ENCODE measurements at places on chromosomes 6 and 20.

DNA sequence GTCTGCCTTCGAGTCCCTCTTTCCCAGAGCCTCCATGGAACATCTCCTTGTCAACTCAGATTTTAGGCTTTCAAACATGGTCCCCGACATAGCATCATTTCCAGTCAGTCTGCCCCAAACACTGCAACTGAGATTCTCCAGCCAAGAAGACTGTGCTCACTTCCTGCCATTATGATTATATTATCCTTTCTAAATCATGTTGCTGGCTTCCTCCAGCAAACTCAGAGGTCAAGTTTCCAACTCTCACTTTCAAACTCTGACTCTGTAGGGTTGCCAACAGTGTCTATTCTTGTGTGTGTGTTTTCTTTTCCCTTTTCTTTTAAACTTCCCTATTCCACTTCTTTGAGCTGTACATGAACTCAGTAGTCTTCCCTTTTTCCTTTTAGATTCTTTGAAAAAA is 61.2 kb upstream of the TRAF3IP2 start:
- DNase-seq: no peak

DNA sequence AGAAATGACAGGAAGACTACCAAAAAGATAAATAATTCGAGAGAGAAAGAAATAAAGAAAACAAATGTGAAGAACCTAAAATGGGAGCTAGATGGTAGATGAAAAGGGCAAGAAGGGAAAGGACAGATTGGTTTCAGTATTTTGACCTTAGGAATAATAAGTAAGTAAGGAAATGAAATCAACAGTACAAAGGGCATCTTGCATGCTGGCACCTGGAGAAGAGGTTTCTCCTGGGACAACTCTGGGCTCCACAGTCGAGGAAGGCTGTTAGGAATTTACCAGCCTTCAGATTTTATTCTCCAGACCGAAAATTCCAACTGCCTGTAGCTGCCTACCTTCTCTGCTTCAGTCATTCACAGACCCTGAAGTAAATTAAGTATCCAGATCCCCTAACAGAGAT is 80.5 kb downstream of the SMLR1 start:
- no peak for DNase-seq

DNA sequence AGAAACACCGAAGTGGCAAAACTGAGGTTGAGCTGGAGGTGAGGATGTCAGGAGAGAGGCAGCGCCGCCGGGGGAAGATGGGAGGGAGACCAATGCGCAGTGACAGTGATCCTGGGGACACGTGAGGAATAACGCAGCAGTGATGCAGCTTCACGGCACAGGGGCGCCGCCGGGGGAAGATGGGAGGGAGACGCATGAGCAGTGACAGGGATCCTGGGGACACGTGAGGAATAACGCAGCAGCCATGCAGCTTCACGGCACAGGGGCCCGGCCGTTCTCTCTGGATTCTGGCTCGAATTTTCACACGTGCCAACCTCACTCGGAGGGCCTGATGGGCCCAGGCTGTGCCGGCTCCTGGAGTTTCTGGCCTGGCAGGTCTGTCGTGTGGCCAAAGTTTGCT is 94.7 kb downstream of the SMOC2 start:
- no peak for DNase-seq

DNA sequence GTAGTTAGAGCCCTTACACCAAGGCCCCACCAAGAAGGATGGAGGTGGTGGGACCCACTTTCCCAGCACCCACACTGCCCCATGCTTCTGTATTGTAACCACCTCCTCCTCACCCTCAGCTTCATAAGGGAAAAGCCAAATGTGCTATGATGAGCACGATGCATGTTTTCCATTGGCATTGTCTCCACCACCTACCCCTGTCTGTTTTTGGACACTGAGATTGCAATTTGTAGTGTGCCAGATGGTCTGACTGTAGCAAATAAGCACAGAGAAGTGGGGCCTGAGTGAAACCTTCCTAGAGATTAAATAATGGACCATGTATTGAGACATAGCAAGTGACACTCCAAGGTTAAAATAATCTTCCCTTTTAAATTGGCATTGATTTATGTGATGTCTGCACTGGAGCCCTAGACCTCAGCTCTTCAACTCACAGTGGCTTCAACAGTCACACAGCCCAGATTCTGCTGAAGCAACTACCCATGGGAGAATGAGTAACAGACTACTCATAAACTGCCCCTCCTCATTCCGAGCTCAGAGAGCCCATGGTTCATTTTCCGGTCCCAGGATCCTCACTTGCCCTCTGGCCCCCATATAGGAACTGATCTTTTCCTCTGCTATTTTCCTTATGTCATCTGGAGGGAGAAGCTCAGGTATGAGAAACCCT is 177.9 kb downstream of the COL9A1 start:
- no peak for DNase-seq

DNA sequence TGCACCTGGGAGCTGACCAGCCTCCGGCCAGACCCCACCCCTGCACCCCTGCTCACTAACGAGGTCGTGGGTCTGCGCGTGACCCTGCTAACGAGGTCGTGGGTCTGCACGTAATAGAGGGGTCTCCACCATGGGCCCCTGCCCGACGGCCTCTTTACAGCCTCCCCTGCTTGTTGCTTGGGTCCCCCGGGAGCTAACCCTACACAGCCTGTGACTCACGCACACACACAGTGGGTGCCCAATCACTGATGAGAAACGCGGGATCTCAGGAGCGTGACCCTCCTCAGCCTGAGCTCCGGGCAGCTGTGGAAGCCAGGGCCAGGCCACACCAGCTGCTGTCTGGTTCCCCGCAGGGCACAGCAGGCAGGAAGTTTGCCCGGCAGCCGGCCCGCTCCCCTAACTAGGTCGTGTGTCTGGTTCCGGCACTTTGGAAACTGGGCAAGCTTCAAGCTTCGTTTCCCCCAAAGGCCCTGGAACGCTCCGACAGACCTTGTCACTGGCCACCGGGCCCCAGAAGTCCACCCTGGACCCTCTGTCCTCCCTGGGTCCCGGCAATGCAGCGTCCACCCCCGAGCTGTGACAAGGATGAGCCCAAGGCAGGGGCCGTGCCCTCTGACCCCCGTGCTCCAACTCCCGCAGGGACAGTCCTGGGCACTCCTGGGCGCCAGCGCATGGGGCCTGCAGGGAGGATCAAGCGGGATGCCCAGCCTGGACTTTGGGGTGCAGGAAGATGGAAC is 767 bp downstream of the PTK6 start:
- DNase-seq: no peak

DNA sequence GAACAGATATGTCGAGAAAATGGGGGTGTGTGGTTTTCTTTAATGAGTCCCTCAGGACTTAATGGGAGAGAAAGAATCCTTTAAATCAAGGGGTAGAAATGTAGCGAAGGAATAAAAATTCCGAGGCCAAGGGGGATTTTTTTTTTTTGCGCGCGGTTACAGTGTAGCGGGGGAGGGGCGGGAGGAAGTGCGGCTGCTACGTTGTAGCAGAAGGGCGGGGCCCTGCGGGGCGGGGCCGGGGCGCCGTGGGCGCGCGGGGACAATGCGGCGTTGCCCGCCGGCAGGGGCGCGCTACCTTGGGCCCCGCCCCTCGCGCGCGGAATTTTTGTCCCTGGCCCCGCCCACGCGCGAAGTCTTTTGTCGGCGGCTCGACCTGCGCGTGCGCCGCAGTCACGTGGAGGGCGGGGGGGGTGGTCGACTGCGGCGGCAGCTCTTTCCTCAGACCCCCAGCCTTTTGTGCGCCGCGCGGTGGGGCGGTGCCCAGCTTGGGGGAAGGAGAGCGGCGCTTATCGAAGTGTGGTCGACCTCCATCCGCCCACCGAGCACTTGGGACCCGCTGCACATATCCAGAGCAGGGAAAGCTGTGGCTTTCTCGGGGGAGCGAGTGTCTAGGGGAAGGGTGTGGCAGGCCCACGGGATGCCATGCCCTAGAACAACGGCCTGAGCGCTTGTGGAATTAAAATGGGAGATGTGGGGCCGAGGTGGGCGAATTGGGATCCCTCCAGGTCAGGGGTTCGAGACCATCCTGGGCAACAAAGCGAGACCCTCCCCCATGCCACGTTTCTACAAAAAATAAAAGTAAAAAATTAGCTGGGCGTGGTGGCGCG is 1.3 kb downstream of the TUBB start:
- DNase-seq: peak; percentile 79

DNA sequence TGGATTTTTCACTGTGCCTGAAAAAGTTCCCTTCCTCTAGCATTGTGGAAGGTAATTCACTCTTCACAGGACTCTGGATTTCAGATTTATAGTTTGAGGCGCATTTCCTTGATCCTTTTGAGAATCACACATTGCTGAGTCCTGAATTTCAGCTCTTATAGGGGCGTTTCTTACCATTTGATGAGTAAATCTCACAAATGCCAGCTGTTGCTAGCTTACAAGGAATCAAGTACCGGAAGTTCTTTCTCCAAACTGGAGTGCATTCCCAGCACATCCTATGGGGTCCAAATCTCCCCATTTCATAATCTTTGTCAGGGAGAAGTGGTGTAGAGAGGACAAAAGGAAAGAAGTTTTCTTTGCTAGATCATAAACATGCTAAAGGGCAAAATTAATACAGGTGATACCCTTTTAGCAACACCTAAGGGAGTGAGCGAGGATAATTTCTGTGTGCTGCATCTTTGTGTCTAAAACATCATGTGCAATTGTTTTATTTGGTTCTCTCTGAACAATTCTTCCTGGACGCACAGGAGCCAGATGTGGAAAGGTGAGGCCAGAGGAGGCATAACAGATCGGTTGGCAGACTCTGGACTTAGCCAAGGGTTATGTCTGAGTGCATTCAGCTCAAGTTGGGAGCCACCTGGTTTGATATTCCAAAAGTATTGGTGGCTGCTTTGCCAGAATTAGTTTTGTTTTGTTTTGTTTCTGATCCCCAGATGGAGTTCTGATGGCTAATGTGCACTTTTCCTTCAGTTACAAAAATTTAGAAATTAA is 37.4 kb upstream of the EYA2 start:
- DNase-seq: no peak

DNA sequence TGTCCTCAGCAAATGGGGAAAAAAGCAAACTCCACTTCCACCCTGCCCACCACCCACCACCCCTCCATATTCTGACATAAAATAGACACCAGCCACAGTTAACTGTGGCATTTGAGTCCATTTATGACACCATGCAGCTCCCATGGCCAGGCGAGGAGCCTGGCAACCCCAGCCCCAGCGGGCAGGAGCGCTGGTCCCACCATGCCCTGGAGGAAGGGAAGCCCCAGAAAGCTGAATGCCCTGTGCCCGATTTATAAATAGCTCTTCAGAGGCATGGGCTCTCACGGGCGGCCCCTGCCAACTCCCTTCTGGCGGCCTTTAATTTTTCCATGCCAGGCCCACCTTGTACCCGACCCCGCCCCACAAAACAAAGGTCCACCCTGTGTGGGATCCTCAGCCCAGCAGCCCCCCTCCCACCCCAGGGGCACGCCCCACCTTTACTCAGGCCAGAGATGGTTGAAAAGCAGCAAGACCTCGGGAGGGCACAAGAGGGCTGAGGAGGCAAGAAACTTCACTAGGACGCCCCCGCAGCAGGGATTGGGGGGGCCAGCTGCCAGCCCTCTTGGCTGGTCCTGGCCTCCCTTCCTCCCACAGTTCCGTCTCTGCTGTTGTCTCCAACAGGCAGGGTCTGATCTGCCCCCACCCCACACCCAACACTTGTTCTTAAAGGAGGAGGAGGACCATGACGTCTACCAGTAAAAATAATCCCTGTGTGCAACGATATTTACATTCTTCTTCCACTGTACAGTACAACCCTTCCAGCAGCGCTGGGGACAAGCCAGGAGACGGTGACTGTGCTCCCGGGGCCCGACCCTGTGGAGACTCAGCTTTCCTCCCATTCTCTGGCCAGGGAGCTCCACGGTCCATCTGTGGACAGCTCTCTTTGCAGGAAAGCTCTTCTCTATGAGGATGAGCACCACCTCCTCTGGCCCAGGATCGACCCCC is 115.6 kb upstream of the CDYL start:
- DNase-seq: no peak

DNA sequence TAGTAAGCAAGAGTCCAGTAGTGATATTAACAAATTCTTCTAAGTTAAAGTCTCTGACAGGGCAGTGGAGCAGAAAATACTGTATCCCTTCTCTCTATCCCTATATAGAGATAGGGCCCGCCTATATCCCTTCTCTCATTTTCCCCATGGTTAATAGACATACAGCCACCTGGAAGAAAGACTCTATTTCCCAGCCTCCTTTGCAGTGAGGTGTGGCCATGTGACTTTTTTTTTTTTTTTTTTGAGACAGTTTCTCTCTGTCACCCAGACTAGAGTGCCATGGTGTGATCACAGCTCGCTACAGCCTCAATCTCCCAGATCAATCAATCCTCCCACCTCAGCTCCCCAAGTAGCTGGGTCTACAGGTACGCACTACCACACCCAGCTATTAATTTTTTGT is 16.7 kb upstream of the CDK5RAP1 start:
- no peak for DNase-seq

DNA sequence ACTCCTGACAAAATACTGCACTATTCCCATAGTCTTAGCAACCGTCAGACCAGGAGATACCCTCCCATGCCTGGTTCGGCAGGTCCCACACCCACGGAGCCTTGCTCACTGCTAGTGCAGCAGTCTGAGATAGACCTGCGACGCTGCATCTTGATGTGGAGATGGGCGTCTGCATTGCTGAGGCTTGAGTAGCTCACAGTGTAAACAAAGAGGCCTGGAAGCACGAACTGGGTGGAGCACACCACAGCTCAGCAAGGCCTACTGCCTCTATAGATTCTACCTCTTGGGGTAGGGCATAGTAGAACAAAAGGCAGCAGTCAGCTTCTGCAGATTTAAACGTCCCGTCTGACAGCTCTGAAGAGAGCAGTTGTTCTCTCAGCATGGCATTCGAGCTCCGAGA is 25.4 kb downstream of the TMEM244 start:
- DNase-seq: no peak

DNA sequence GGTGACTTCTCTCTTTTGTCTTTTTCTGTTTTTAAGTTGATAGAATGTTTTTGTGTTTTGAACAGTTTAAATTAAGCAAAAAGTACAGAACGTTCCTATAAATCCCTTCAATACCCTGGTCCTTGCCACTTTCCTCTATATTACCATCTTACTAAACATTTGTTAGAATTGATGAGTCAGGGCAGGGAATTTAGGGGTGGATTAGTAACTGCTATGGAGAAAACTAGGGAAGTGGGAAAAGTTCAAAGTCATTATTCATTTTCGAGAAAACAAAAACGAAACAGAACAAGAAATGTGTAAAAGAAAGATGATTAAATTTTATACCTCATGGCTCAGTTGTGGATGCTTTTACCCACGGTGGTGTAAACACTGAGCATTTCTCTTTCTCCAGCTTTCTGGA is 240.4 kb upstream of the SULF2 start:
- DNase-seq: no peak

- DNase-seq: no peak
Observed at GRCh38 chr6:161668665-161669064, 394.8 kb upstream of the AGPAT4 start.

GRCh38 chr20:24407151-24407550 is 62.3 kb upstream of the SYNDIG1 start:
- no peak for DNase-seq

DNA sequence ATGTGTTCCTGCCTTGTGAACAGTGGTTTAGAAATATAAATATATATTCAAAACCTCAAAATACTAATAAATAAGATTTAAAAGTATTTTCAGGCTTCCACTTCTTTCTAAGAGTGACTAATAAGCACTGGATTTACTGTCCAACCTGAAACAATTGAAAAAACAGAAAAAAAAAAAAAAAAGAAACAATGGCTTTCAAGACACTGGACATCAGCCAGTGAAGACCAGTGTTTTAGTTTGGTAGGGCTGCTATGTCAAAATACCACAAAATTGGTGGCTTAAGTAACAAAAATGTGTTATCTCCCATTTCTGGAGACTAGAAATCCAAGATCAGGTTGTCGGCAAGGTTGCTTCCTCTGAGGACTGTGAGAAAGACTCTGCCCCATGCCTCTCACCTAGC is 101.4 kb upstream of the PDE7B start:
- DNase-seq: no peak

GRCh38 chr6:105786449-105786848 is 299.7 kb upstream of the PRDM1 start:
- DNase-seq: no peak

GRCh38 chr6:116115781-116116180 is 10.2 kb downstream of the COL10A1 start:
- no peak for DNase-seq
